ENCODE measurements at places on chromosomes 12 and 14.

DNA sequence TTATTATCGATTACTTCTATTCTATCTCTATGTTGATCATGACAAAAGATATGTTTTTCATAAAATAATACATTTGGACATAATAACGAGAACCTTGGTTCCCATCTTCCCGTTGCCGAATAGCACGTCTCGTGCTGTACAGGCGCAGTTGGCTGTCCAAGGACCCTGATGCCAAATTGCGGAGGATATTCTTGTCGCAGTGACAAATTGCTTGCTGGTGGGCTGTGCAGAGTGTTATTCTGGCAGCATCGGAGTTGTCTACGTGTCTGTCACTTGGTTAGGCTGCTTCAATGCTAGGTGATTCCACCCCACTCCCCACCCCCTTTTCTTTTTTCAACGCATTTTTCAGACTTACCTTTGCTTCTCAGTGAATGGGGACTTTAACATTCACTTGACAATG is 546.8 kb downstream of the PRKD1 start:
- DNase-seq = no peak

DNA sequence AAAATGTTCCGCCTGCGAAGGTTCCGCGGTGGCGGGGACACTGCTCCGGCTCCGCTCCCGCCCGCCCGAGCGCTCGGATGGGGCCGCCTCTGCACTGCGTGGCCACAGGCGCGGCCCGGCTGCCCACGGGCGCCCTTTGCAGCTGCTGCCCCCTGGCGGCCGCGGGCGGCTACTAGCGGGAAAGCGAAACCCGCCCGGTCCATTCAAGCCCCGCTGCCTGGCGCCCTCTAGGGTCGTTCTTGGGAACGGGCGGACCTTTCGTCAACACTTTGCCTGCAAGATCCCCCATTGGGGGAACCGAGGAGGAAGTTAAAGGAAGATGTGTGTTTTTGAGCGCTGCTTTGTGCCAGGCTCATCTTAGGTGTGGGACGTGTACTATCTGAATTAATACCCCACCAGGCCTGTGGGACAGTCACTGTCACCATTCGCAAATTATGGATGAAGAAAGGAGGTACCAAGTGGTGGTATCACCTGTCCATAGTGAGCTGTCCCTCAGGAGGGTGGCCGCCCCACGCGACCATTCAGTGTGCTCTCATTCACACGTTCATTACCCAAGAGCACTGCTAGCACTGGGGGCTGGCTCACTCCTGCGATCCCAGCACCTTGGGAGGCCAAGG is 19.4 kb downstream of the GPR132 start:
- peak; percentile 93 for DNase-seq

GRCh38 chr12:879641-880040 is 69.9 kb downstream of the RAD52 start:
- DNase-seq = no peak

DNA sequence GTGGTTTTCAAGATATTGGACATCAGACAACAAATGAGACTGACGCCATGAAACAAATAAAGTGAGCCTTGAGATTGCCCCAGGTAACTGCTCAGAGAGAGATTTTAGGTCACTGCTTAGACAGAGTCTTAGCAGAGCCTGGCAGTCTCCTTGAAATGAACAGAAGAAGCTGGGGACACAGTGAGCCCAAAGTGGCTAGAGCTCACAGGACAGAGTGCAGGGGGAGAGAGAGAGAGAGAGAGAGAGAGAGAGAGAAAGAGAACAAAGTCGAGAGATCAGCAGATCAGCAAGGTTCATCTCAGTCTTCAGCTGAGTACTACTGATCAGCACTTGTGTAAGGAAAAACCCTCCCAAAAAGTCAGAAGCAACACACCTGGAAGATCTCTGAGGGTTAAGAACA is 147.4 kb downstream of the RMST start:
- DNase-seq = no peak

GRCh38 chr12:77751939-77752338 is 78.8 kb upstream of the NAV3 start:
- DNase-seq = no peak

- DNase-seq = no peak
These were observed 29.2 kb downstream of the GNS start for GRCh38 chr12:64729909-64730587.
